ENCODE measurements at places on chromosomes 7 and 10.

DNA sequence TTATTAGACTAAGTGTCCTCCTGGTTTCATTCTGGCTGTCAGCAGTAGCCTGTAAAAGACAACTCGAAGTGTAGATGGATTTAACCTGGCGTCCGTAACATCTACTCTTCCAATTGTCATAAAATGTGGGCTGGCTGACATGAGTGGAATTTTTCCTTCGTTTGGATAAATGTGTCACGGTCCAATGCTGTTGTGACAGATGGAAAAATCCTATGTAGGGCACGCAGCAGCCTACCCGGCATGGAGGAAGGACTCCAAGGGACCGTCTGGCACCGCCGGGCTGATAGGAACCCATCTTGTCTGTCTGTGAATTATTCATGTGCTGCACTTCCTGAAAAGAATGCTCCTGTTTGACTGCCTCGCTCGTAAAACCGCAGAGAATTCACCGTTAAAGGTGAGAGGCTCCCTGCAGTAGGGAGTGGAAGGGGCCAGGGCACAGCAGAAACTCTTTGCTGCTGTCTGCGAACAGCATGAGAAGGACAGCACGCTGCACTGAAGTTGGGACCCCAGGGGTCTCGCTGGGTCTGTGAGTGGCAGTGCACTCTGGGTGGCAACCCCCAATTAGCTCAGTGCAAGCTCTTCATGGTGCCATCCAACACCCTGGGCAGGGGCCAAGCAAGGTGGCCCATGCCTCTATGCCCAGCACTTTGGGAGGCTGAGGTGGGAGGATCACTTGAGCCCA lies 1.6 kb upstream of the ORAI2 start:
- no peak for DNase-seq

DNA sequence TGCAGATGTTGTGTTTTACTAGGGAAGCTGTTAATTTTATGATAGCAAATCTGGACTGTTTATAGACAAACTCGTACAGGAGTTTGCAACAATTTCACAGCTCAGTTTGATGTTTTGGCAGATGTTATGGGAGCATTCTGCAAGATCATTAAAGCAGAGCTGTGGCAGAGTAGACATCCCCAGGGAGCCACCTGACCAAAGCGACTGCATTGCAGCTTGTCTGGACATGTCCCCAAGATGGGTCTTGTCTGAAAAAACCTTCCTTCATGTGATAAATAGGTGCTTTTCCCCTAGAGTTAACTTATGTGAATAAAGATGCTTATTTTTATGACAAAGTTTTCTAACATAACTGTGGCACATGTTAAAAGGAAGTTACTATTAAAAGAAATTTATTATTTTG lies 91.2 kb upstream of the GPR141 start:
- no peak for DNase-seq

DNA sequence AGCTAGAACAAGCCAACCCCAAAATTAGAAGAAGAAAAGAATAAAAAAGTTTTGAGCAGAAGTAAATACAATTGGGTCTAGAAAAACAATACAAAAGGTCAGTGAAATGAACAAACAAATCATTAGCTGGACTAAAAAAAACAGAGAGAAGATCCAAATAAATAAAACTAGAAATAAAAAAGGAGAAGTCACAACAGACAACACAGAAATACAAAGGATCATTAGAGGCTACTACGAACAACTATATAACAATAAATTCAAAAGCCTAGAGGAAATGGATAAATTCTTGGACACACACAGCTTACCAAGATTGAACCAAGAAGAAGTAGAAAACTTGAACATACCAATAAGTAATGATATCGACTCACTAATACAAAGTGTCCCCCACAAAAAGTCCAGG lies 13.4 kb upstream of the ADRA2A start:
- DNase-seq = no peak

DNA sequence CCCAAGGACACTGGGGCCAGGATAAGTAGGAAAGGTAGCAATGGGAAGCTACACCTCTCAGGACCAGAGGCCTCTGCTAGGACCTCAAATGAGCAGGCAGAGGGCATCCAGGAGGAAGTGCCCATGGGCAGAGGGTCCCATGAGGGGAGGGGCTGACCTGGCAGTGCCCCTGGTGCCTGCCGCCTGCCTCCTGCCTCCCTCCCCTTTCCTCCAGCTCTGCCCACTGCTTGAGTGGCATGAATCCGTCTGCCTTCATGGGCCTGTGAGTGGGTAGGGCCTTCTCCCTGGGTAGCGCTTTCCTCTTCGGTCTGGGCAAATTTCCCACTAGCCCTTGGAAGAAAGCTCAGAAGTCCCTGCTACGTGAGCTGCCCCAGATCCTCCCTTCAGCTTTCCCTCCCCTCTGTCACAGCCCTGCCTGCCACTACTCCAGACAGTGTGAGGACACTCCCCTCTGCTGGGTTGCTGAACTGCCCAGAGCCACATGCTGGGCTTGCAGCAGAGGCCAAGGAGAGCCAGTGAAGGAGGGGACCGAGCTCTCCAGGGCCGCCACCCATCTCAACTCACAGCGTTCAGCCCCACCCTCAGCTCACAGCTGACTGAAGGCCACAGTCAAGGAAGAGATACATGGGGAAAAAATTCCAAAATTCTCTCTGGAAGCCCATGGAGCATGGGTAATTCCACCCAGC lies 141.4 kb downstream of the ARHGAP22 start:
- peak; percentile 16 for DNase-seq

DNA sequence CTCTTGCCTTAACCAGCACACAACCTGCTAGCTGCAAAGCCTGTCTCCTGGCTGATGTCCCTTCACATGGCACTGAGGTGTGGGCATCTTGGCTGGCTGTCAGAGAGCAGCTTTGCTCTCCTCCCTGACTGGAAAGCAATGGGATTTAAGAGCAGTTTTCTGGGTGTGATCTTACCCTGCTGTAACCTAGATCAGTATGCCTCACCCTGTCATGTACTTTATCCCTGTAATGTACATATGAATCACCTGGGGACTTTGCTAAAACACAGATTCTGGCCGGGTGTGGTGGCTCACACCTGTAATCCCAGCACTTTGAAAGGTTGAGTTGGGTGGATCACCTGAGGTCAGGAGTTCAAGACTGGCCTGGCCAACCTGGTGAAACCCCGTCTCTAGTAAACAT lies 209.9 kb downstream of the FRMD4A start:
- no peak for DNase-seq

DNA sequence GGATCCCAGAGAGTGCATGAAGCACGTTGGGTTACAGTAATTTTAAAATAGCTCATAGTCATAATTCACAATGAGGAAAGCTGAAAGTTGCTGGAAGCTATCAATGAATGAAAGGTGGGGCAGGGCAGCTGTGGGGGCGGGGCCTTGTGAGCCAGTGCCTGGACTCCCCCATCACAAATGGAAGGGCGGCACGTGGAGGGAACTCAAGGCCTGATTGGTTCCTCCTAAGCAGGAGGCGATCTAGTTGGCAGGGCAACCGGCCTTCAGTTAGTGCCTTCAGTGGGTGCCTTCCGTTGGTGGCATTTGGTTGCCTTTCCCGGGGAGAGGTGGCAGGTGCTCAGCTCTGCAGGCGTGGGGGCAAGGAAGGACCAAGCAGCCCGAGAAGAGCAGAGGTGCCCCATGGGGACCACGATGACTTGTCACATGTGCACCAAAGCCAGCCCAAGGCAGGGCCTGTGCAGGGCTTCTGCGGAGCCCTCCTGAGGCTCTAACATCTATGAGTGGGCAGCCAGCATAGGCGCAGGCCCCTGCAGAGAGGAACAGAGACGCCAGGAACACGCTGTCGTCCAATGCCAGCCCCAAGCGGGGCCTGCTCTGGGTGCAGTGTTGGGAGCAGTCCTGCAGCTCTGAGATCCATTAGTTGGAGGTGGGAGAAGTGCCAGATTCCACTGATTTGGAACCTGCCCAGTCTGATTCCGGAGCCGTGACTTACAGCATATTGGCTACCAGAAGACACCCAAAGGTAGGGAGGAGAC lies 59.8 kb upstream of the PDSS1 start:
- no peak for DNase-seq

GRCh38 chr7:138865843-138866242 lies 67.8 kb upstream of the ATP6V0A4 start:
- DNase-seq = no peak

GRCh38 chr7:103148131-103148993 lies 537 bp downstream of the NAPEPLD start:
- DNase-seq = no peak

DNA sequence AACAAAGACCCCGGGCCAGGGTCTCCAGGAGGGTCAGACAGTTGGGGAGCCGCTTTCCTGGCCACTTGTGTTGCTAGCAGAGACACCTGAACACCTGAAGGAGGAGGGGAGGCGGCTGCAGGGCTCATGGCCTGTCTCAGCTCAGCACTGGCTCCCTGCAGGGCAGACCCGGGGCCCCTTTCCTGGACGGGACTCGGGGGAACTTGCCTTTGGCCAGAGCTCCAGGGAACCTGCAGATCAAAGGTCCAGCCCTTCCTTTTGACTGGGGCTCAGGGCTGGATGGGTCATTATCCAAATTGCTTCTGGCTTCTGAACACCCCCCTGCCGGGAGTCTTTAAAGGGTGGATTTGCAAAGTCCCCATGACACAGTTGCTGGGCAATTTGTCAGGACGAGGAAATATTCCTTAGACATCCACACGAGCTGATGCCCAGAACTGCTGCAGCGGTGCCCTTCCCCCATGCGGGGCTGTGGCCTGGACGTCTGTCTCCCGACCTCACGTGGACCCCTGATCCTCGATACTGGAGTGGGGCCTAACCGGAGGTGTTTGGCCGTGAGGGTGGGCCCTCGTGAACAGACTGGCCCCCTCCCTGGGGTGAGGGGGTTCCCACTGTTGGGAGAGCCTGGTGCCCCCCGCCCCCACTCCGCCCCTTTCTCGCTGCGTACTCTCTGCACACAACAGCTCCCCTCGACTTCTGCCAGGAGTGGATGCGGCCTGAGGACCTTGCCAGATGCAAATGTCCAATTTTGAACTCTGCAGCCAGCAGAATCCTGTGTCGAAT lies 194.3 kb downstream of the ELFN1 start:
- no peak for DNase-seq

- no peak for DNase-seq
Observed at GRCh38 chr10:118310822-118311221, 31.3 kb downstream of the FAM204A start.
